ENCODE measurements at places on chromosomes 2 and 18.

- DNase-seq = no peak
These were observed 193 bp downstream of the MBOAT2 start for GRCh38 chr2:9003366-9003615.

DNA sequence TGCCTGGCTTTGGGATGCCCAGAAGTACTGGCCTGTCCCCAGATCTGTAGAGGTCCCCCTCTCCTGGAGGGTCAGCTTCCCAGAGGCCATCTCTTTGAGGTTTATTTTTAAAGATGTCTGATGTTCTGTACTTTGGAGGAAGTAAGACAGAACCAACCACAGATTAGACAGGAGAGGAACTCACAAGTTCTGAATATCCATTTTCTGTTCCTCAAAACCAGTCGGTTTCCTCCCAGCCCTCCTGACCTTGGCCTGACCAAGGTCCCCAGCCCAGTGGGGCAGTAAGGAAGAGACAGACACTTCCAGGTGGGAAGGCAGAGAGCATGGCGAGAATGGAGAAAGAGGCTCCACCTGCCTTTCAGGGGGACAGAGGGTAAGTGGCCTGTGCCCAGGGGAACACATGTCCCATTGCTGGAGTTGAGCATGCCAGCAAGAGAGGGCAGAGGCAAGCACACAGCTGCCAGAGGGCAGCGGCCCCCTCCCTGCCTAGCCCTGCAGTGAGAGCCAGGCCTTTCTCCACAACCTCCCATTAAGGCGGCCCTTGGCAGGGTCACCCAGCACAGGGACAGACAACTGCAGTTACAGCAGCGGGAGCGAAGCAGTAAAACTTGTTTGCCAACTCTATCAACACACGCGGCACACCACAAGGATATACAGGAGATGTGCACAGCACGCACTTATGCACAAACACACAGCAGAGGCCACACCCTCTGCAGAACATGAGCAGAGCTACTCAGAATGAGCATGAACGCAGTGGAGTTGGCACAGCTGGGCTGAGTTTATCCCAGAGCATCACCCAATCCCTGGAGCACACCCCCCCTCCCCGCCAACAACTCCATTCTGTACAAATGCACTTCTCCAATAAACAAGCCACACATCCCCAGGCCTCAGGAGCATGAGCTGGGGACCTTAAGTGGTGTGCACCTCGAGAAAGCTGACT is 18.5 kb upstream of the SEMA4C start:
- DNase-seq = peak; percentile 66

DNA sequence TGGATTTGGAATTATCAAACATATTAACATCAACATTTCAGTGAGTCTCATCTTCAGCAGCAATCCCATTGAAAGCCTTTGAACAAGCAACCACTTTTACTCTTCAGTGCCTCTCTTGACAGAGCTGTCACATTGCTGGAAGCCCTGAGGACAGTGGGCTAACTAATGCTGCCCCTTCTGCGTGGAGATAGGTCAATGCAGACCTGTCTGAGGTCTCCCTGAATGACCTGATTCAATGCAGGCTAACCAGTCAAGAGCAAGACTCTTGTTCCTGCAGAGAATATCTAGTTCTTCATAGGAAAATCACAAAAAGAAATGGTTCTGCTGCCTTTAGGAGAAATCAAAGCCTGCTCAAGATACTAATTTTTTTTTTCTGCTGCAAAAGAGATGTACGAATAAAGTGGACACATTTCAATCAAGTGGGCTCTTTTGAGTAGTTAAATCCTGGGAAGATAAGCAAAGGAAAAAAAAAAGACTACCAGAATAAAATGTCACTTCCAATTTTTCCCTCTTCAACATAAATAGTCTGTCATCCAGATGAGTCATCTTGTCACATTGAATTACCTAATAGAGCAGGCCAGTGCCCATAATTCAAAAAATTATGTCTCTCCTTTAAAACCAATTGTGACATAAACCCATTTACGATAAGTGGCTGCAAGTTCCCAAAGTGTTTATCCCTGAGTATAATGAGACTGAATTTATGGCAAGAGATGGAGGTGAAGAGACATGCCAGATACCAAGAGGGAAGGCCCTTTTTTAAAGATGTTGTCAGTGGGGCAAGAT is 1269.0 kb upstream of the DDX18 start:
- no peak for DNase-seq

GRCh38 chr2:127429844-127430425 is 11.7 kb downstream of the PROC start:
- DNase-seq = no peak

- DNase-seq = no peak
These were observed 5.5 kb upstream of the ARL4C start for GRCh38 chr2:234502285-234502918.

GRCh38 chr2:229137639-229138038 is 133.4 kb downstream of the PID1 start:
- DNase-seq = no peak

GRCh38 chr2:171824086-171824485 is 70.0 kb downstream of the SLC25A12 start:
- no peak for DNase-seq

DNA sequence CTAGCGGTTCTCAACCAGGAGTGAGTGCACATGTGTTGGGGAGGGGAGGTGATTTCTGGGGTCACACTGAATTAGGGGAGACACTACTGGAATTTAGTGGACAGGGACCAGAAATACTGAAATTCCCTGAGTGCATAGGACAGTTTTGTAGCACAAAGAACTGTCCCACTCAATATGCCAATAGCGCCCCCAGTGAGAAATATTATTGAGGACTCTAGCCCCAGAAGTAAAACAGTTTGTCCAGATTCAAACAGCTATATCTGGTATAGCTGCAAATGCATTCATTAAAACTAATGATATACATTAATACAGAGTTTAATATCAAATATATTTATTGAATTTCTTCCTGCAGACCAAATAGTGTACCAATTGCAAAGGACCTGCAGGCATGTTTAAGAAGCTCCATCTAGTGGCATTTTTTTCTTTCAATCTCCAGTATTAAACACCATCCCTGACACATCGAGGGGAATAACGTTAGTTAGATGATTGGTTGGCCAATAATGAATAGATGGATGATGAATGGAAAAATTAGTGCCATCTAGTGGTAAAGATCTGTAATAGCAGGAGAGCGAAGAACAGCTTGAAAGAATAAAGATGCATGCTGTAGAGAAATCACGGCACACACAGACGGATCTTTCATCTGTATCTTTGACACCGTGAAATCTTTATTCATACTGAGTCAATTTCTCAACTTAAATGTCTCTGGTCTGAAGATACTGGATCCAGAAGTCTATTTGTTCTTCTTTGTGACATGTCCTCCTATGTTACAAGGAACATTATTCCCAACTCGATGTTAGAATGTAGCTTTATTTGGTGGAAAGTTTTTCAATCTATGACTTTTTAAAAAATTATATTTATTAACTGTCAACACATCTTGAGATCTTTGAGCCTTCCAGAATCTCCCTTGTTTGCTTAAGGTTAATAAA is 62.5 kb downstream of the DHRS9 start:
- peak; percentile 61 for DNase-seq

DNA sequence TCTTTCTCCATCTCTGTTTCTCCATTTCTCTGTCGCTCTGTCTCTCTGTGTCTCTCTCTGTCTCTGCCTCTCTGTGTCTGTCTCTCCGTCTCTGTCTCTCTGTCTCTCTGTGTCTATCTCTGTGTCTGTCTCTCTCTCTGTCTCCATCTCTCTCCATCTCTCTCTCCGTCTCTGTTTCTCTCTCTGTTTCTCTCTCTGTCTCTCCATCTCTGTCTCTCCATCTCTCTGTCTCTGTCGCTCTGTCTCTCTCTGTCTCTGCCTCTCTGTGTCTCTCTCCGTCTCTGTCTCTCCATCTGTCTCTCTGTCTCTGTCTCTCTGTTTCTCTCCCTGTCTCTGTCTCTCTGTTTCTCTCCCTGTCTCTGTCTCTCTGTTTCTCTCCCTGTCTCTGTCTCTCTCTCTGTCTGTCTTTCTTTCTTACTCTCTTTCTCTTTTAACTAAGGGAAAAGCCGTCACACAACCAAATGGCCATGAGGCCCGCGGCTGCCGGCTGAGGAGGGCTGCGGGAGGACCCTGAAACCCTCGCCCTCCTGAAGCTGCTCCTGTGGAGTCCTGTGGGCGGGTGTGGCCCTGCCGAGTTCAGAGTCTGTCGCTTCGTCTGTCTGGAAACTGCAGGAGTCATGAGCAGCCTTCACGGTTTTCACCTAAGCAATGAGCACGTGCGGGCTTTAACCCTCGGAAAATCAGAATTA is 29.3 kb downstream of the NFATC1 start:
- DNase-seq = no peak

DNA sequence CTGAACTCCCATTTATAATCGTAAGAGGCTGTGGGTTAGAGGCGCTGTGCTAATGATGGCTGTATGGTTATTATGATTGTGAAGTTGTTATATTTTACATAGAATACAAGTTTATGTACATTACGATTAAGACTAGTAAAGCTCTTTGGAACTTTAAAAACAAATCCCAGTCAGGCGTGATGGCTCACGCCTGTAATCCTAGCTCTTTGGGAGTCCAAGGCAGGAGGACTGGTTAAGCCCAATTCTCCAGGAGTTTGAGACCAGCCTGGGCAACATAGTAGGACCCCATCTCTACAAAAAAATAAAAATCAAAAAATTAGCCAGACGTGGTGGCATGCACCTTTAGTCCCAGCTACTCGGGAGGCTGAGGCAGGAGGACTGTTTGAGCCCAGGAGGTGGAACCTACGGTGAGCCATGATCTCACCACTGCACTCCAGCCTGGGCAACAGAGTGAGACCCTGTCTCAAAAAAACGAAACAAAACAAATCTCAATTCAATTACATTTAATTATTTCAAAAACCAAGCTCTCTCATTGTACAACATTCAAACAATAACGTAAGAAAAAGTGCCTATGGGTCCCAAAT is 23.9 kb upstream of the KCMF1 start:
- DNase-seq = no peak

- no peak for DNase-seq
These were observed 95.2 kb upstream of the BOD1L2 start for GRCh38 chr18:57051657-57052044.

GRCh38 chr2:167592441-167592840 is 655.0 kb downstream of the STK39 start:
- DNase-seq = no peak

- no peak for DNase-seq
These were observed 16.6 kb downstream of the TRAF3IP1 start for GRCh38 chr2:238336793-238337444.

DNA sequence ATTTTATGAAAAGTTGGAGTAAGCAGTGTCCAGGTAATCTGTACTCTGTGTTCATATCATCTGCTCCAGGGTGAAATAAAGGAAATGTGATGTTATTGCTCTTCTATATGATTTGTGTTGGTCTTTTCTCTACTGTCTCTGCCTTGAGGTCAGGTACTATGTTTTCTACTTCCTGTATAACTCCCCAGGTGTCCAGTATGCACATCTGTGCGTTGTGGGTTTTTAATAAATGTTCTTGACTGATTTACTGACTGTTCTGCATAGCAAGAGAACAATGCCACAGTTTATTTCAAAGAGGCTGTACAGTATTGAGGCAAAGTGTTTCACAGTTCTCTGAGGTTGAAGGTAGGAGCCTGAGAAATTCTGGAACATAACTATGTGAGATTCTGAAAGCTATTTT is 89.7 kb downstream of the BABAM2 start:
- DNase-seq = no peak

- DNase-seq = no peak
These were observed 142.7 kb downstream of the KLHL14 start for GRCh38 chr18:32629981-32630700.

- no peak for DNase-seq
These were observed 64.5 kb downstream of the PID1 start for GRCh38 chr2:229206548-229206947.

GRCh38 chr2:168462543-168463045 is 6.5 kb downstream of the CERS6 start:
- DNase-seq = no peak

GRCh38 chr2:42961385-42961811 is 169.0 kb upstream of the HAAO start:
- DNase-seq = no peak

DNA sequence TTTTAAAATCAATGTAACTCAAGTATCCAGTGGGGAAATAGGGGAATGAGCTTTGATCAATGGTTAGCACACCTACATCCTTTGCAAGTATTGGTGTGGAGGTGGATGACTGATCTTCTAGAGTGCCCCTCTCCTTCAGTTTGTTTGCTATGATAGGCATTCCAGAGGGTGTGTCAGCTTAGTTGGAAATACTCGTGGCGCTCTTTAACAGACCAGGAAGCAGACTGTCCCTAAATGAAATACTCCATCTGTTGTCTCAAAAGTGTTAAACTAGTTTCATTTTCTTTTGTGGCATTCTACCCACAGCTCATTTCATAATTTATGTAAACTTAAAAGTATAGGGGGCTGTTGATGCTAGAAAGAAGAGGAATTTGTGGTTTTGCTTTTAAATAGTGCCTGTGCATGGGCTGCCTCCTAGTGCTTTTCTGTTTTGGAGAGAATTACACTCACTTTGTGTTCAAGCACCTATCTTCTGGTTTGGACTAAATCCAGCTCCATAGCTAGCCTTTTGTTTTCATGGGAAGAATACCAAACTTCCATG is 66.2 kb downstream of the STAT1 start:
- DNase-seq = no peak

- no peak for DNase-seq
These were observed 40.9 kb downstream of the EVA1A start for GRCh38 chr2:75519843-75520242.

DNA sequence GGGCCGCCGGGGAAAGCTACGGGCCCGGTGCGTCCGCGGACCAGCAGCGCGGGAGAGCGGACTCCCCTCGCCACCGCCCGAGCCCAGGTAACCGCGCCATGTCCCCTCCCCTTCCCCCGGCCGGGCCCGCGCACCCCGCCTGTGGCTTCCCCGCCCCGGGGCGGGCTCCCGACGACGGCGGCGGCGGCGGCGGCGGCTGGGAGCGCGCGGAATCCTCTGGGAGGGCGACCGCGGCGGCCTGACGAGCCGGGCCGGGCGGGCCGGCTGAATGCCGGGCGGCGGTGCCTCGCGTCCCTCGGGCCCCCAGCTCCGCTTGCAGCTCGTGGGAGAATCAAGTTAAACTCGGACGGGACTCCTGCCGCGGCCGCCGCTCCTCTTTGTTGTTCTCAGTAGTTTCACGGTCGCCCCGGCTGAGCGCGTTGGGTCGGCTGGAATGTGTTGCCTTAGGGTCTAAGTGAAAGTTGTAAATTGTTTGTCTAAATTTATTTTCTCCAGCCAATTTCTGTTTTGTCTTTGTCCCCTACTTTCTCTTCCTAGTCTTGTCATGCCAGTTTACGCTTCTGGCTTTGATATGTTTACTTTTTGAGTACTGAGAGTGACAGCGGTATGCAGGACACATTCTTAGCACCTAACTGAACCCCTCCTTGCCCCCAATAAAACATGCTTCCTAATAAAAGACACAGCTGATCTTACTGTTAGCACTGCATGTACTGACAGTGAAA is 685 bp downstream of the SMAD4 start:
- DNase-seq = peak; percentile 50

- no peak for DNase-seq
These were observed 633 bp downstream of the KIAA1328 start for GRCh38 chr18:36829362-36830157.

- DNase-seq = no peak
These were observed 55.2 kb downstream of the EMX1 start for GRCh38 chr2:72972352-72973136.

- no peak for DNase-seq
These were observed at the start of gene ST8SIA3 for GRCh38 chr18:57352271-57352701. ST8SIA3 (plus strand) TSS chr18:57352557; CDS start chr18:57352847, 290 bp downstream.

- DNase-seq = no peak
These were observed 38.5 kb upstream of the CSRNP3 start for GRCh38 chr2:165431014-165431413.

All from hippocampal formation (tissue), 2 donors.